Suprapubic skin (tissue), 4 donors: ENCODE measurements at places on chromosomes 5 and 9.
A peak's percentile ranks its signal among the peaks of the same experiment; 100 is the strongest.

DNA sequence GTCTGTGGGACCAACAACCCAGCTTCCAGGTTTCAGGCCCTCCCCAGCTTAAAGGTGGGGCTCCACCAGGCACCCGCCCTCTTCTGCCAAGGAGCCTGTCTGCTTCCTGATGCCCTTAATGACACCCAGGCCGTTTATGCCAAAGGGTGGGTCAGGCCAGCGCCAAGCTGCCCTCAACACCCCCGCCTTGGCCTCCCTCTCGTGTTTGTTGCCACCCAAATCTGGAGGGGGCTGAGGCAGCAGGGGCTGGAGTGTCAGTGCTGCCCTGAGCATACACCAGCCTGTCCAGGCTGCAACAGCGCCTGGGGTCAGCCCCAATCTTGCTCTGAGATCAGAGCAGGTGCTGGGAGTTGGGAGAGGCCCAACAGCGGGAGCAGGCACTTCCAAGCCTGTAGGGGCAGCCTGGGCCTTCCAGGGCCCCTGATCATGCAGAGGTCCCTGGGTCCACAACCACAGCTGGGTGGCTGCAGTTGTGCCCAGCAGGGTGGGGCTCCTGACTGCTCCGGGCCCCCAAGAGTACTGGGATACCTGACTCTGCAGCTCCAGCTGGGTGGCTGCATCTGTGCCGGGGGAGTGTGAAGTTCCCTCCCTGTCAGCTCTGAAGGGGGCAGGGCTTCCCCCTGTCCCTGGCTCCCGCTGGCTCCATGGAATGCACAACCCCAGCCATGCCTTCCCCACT is 34.5 kb upstream of the TYRP1 start:
- peak; percentile 44 for DNase-seq

GRCh38 chr5:2736872-2737271 is 14.6 kb downstream of the IRX2 start:
- DNase-seq: no peak

GRCh38 chr9:18255747-18256146 is 218.2 kb upstream of the ADAMTSL1 start:
- DNase-seq: no peak

DNA sequence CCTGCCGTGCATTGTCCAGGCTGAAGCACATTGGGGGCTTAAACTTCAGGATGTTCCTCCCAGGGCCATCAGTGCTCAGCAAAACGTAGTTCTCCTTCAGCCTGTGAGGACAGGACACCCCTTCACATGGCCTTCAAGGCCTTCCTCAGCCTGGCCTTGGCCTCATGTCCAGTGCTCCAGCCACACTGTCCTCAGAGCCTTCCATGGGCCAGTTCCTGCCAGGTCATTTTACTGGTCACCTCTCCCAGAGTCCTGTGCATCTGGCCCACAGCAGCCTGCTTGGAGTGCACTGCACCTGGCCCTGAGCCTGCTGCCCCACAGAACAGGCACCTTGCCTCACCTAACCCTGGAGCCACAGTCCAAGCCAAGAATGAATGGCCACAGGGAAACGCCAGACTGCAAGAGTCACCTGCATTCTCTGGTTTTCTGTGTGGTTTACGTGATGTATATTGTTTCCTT is 8.7 kb downstream of the HNRNPAB start:
- no peak for DNase-seq

GRCh38 chr9:78839252-78839651 is 542.3 kb downstream of the PSAT1 start:
- DNase-seq: no peak

- no peak for DNase-seq
Measured at GRCh38 chr5:111236995-111237394, 12.8 kb downstream of the CAMK4 start.

- no peak for DNase-seq
Measured at GRCh38 chr5:33462456-33462855, 21.7 kb downstream of the TARS1 start.

DNA sequence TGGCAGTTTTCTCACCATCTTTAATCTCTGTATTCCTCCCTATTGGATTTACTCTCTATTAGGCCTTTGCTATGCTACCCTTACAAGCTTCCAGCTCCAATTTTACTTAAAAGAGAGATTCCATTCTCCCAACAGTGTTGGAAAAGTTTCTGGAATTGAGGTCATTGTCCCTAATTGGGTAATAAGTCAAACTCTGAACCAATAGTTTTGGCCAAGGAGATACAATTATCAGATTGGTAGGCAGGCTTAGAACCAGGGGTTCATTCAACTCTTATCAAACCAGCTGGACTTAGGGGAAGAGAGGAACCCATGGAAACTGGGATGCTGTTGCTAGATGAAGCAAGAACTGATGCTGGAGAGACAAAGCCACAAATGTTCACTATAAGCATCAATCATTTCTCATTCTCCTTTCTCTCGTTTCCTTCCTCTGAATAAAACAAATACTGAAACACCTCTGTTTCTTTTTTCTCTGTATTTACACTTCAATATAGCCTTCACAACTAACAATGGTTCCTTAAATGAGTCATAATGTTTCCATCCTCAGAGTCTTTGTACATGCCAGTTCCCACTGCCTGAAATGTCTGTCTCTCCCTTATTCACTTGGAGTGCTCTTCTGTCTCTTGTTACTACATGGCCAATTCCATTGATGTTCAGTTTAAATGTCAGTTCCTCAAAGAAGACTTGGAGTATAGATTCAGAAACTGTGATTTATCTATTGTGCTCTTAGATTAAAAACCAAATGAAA is 587.3 kb downstream of the GABRG2 start:
- no peak for DNase-seq

DNA sequence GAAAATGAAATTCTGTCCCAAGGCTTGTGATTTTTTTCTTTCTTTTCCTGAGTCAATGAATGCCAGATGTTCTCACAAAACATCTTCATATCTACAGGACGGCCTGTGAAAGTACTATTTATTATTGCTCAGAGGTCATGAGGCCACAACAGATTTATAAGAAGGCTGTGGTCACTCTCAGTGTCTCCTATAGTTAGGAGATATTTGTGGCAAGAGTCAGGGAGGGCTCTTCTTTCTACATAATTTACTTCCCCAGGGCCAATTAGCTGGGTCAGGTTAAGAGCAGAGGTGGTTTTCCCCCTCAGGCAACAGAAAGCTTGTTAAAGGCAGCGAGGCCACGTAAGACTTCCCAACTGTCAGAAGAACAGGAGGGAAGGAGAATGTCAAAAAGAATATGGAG is 248.7 kb downstream of the SLIT3 start:
- DNase-seq: no peak

- no peak for DNase-seq
Measured at GRCh38 chr9:115349542-115349941, 231.6 kb upstream of the TNC start.

- no peak for DNase-seq
Measured at GRCh38 chr9:2693056-2693455, 24.3 kb upstream of the KCNV2 start.

DNA sequence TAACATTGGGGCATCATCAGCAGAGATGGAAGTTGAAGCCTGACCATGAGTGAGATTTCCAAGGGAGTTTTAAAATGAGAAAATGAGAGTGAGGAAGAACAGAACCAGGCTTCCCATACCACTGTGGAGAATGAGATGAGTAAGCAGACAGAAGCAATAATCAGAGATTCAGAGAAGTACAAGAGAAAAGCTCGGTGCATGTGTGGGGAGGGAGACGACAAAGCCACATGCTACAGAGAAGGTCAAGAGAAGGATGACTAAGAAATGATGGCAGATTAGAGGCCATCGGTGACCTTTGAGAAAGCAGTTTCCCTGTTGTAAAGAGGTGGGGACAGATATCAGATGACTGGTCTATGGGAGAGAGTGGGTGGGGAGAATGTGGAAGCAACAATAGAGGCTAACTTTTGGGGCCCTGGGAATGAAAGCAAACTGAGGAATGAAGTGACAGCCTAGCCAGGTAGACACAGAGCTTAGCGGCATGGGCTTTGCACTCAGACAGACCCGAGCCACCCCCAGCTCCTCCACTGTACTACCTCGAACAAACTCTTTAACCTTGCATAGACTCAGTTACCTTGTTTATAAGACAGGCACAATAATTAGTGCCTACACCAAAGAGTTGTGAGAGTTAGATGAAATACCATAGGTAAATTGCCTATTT is 207.7 kb downstream of the PIK3R1 start:
- no peak for DNase-seq

DNA sequence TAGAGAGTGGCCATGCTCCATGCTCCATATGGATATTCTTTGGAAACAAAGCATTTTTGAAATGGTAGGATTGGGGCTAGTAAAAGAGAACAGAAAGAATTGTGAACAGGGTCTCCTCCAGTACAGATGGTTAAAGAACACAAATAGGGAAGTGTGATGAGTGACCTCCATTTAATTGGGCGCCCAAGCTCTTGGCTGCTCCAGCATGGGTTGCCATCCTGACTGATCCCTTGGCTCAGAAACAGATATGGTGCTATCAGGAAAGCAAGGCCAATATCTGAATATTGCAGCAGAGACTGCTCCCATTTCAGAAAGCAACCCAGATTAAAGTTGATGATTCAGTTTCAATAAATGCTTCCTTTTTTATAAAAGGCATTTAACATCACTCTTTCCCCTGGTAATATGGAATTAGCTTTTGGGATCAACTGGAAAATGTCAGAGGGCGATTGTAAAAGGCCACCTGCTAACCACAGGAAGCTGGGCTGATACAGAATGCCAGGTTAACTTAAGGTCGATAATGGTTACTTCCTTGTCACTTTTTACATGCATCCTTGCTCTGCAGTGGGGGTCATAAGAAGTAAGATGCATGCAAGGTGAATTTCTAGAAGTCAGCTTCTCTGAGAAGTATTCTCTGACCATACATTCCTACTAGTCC is 52.9 kb downstream of the TMC1 start:
- DNase-seq: no peak

GRCh38 chr9:26426551-26427131 is 466.0 kb downstream of the CAAP1 start:
- no peak for DNase-seq

GRCh38 chr5:84273517-84273883 is 111.2 kb downstream of the EDIL3 start:
- no peak for DNase-seq

DNA sequence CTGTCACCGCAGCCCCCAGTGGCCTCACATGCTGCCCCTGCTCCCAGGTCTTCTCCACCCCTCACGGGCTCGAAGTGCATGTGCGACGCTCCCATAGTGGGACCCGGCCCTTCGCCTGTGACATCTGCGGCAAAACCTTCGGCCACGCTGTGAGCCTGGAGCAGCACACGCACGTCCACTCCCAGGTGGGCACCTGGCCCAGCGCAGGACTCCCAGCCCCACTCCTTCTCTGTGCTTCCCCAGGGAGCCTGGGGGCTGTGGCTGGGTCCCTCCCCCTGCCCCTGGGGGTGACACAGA is 10.5 kb downstream of the GFI1B start:
- peak; percentile 47 for DNase-seq

- no peak for DNase-seq
Measured at GRCh38 chr5:138922494-138922893, 47.4 kb upstream of the LRRTM2 start.

DNA sequence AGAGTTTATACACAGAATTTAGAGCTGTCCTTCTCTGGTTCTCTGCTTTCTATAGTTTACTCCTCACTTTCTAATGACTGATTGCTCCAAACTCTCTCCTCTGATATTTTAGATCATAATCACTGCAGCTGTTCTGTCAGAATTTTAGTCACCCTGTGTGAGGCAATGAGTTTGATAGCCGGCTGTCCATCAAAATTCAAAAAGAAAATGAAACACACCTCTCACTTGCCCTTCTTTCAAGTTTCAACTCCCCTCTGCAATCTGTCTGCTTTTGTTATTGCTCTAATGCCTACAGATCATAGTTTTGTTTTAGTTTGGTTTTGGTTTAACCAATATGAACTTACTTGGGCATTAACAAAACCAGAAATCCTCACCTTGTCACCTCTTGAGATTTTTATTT is 23.3 kb upstream of the ABLIM3 start:
- DNase-seq: no peak

GRCh38 chr9:87556821-87557220 is 59.2 kb downstream of the DAPK1 start:
- no peak for DNase-seq

GRCh38 chr9:93257808-93258331 is 73.9 kb downstream of the WNK2 start:
- no peak for DNase-seq

- no peak for DNase-seq
Measured at GRCh38 chr5:133446440-133446839, 165.9 kb downstream of the FSTL4 start.

- DNase-seq: no peak
Measured at GRCh38 chr9:110537841-110538646, 41.5 kb downstream of the SVEP1 start.

GRCh38 chr5:77563475-77563874 is 71.4 kb upstream of the WDR41 start:
- DNase-seq: no peak

DNA sequence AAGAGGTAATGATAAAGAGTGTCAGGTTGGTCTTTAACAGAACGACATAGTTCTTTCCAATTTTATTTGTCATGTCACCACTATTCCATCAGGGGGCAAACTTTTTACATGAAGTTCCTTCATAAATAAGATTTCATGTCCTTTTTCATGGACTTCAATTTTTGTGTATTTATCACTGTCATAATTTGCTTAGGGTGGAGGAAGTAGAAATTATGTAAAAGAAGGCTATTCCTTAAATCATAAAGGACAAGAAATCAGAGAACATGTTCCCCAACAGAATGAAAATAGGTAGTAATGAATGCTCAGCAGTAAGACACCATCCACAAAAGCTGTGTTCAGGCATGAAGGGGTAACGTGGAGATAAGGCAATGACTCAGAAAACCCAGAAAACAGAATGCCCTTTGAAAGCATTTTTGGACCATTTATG is 72.7 kb downstream of the ZFAND5 start:
- DNase-seq: no peak

- DNase-seq: no peak
Measured at GRCh38 chr5:103283120-103283519, 24.6 kb downstream of the MACIR start.

GRCh38 chr5:155616779-155617392 is 603.3 kb downstream of the KIF4B start:
- DNase-seq: no peak

GRCh38 chr5:145829708-145830361 is 5.3 kb downstream of the PRELID2 start:
- DNase-seq: no peak

DNA sequence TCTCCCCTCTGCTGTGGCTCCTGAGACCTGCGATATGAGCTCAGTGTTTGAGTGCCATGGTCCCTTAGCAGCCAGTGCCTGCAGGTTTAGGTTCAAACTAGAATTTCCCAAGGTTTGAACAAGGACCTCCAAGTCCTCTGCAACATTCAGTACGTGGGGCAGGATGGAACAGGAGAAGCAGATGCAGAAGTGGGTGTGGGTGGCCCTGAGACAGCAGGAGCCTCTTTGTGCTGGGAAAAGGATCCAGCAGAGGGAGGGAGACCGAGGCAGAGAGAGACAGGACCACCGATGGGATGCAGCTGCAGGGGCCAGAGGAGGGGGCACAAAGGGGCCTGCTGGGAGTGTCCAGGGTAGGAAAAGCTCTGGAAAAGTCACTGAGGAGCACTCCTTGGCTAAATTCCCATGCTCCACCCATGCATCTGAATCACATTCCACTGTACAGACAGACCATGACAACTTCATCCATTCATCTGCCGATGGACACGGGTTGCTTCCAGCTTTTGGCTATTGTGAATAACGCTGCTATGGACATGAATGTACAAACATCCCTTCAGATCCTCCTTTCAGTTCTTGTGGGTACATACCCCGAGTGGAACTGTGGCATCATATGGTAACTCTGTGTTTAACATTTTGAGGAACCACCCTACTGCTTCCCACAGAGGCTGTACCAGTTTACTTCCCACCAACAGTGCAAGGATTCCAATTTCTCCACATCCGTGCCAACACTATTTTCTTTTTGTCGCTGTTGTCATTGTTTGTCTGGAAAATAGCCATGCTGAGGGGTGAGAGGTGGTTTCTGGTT is 26.7 kb upstream of the SUSD3 start:
- DNase-seq: no peak
